ENCODE measurements at places on chromosomes 16 and 17.

DNA sequence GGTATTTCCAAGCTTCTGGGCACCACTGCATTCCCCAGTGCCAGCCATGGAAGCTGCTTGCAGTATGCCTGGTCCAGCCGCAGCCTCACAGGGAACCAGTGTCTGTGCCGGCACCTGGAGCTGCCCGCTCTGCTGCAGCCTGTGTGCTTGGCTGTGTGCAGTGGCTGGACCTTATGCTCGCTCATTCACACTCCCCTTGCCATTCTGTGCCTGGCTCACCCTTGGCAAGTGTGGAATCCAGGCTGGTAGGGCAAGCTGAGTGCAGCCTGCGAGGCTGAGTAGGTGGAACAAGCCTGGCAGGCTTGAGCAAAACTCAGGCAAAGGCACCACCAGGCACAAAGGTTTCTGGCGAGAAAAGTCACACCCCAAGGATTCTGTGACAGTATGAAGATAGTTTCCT is 144.0 kb downstream of the MYO1D start:
- DNase-seq = no peak

- no peak for DNase-seq
Observed at GRCh38 chr16:15477802-15478201, 43.4 kb downstream of the BMERB1 start.

GRCh38 chr17:55726440-55726839 is 3.8 kb upstream of the TMEM100 start:
- DNase-seq = no peak

GRCh38 chr16:22402191-22402590 is 27.8 kb upstream of the CDR2 start:
- no peak for DNase-seq

GRCh38 chr16:49461517-49461951 is 87.9 kb downstream of the C16orf78 start:
- DNase-seq = no peak

DNA sequence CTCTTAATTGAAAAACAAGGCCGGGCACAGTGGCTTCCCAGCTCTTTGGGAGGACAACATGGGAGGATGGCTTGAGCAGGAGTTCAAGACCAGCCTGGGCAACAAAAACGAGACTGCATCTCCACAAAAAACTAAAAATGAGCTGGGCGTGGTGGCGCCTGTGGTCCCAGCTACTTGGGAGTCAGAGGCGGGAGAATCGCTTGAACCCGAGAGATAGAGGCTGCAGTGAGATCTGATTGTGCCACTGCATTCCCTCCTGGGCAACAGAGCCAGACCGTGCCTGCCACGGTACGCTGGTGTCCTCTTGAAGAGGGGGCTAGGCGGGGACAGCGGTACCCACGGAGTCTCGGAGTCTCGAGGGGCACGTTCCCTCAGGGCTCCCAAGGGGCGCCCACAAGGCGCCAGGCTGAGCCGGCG is 27.9 kb upstream of the ADORA2B start:
- DNase-seq = no peak

- DNase-seq = no peak
Observed at GRCh38 chr16:88855176-88855575, 1.6 kb downstream of the GALNS start.

- no peak for DNase-seq
Observed at GRCh38 chr17:9541718-9542117, 33.9 kb downstream of the STX8 start.

DNA sequence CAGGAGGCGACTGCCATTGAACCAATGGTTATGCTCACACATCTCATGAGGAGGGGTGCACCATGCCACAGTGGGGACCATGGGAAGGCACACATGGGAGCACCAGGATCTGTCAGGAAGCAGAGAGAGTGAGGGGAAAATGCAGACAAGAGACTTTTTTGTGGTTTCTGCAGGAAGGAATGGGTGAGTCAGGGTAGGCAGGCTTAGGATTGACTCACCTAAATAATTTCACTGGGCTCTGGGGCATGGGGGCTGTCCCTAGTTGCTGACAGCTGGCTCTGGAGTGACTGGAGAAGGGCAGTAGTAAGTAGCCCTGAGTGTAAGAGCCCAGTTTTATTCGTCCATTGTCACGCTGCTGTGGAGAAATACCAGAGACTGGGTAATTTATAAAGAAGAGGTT is 202.4 kb downstream of the AXIN2 start:
- DNase-seq = no peak

DNA sequence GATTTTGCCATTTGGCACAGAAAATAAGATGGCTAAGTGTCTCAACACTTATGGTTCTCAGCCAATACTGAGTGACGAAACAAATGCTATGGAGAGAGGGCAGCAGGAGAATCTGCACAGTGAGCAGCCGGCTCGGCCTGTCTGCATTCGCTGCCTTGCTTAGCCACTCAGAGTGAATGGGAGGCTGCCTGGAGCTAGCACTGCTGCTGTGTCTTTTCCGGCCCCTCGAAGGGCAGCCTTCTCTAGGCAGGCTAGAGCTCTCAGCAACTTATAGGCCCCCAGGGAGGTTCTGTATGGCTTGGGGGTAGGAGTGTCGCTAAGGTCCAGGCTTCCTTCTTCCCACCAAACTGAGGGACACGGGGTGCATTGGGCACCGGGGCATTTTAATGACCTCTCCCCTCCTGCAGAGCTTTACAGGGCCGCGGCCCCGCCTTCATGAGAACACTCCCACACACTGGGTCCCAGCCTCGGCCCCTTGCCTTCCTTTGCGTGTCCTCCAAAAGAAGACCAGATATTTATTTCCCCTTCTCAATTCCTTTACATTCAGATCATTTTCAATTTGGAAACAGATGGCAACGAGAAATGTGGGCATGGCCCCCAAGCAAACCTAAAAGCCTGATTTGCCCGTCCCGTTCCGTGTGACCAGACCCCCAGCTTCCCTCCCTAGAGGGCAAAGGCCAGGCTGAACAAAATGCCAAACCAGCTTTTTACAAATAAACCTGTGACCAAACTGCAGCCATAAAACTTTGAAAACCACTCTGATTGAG is 670.9 kb downstream of the TOX3 start:
- DNase-seq = no peak

GRCh38 chr16:27366687-27367460 is 35.1 kb upstream of the IL21R start:
- DNase-seq = no peak

- DNase-seq = no peak
Observed at GRCh38 chr17:62194401-62194800, 129.3 kb upstream of the MED13 start.

DNA sequence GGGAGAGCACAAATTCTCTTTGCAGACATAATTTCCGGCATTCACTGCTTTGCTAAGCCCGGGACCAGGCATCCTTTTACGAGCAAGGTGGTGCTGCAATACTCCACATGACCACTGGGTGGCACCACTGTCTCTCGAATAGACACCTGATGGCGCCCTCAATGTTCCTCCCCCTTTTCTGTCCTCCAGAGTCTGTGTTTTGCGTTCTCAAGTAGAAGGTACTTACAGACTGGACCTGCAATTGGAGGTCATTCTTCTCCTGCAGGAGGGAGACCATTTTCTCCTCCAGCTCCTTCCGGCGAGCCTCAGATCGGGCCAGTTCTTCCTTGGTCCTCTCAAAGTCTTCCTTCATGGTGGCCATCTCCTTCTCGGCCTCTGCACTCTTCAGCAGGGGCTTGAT is 45.2 kb downstream of the MYH13 start:
- DNase-seq = peak; percentile 49

- DNase-seq = no peak
Observed at GRCh38 chr16:54241525-54241924, 45.1 kb downstream of the IRX3 start.

DNA sequence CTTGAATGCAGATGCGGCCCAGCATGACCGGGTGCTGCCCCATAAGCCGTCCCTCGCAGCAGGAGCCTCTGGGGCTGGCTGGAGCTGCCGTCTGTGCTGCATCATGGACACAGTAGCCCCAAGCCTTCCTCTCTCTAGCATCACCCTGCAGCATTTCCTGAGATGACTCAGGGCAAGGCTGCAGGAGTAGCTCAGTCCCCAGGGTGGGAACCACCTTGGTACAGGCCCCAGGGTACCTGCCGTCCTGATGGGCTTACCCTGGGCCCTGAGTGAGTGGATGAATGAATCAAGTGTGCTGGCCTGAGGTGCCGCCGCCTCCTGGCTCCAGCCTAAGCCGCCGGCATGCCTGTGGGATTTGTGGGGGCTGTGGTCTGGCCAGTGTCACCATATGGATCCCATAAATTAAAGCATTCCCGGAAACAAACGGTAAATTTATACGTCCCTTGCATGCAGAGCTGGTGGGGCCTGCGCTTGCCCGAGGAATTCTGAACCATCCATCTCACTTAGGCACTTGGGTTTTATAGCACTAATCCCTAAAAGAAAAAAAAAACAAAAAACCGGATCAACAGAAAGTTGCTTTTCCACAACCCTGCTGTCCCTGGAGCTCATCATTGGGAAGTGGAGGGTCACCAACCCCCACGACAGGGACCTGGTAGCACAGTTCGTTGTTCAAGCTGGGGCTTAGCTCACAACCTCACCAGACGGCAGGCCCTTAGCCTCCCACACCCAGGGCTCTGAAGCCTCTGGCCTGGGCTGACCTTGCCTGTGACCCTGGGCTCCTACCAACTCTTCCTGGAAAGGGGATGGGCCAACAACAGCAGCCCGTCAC is 242.6 kb upstream of the CIBAR2 start:
- no peak for DNase-seq

DNA sequence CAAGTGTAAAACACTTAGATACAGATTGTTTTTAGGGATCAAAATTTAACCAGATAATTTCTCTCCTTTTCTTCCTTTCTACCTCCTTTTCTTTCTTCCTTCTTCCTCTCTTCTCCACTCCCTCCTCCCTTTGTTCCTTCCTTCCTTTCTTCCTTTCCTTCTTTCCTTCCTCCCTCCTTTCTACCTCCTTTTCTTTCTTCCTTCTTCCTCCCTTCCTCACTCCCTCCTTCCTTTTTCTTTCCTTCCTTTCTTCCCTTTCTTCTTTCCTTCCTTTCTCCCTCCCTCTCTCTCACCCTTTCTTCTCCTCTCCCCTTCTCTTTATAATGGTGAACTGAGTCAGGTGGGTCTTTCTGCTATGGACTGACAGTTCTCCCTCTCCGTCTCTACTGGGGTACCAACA is 397.5 kb upstream of the CDH11 start:
- no peak for DNase-seq

DNA sequence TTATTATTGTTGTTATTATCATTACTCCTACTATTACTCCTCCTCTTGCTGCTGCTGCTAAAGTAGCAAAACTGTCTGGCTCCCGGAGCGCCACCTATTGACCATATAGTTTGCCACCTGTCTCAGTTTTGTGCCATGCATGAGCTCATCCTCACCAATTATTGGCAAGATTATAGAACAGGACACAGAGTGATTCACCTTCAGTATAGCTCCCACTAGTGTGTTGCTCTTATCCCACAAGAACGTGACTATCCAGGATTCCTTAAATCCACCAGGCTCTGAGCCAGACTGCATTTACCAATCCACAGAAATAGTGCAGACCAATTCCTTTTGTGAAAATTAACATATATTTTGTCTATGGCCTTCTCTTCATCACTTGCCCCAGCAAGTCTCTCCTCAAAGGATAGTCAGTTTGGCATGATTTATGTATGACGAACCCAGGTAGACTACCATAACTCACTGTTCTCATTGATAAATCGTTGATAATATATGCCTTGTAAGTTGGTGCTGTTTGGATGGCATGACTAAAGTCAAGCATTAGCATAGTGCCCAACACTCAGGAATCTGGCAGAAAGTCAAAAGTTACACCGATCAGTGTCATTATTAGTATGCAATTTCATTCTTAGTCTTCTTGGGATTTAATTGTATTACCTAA is 405.5 kb upstream of the HSBP1 start:
- DNase-seq = no peak

GRCh38 chr17:4934173-4934979 is 2.3 kb downstream of the GP1BA start:
- DNase-seq = peak; percentile 34

- DNase-seq = no peak
Observed at GRCh38 chr16:52546291-52547003, 496 bp downstream of the TOX3 start.

GRCh38 chr16:69618307-69618706 is 52.5 kb downstream of the NFAT5 start:
- DNase-seq = no peak

- DNase-seq = no peak
Observed at GRCh38 chr17:45435481-45435880, 2.8 kb upstream of the ARHGAP27 start.

All from CD4-positive, alpha-beta T cell treated with Interleukin-21 for 1 hour (primary cell).